Thoracic aorta (tissue), 2 donors: ENCODE measurements at places on chromosomes 1 and 21. TPM values are rescaled to one million over a fixed set of nuclear protein-coding genes. Genes with fewer than 3 reads are reported as not detected.

Gene RXRG
- 2.8 TPM for total RNA-seq

Gene IQGAP3
- total RNA-seq, result 2.2 TPM

Gene MACF1
- total RNA-seq, result 604 TPM

Gene ITLN2
- not detected for total RNA-seq

Gene ASCL5
- total RNA-seq, result not detected

Gene SORT1
- total RNA-seq, result 225 TPM

Gene NEK7
- 118 TPM for total RNA-seq

Gene KRTAP10-6
- total RNA-seq, result not detected

Gene SELENBP1
- total RNA-seq, result 41.8 TPM

Gene ANGPTL7
- total RNA-seq, result 19.4 TPM

Gene GPR25
- total RNA-seq, result not detected

Gene PAQR6
- total RNA-seq, result 0.27 TPM

Gene IL20
- total RNA-seq, result not detected

Gene ANGPTL3
- total RNA-seq, result not detected

Gene DYRK3
- 11.9 TPM for total RNA-seq

Gene FOXO6
- 3.8 TPM for total RNA-seq

GRCh38 chr1:4268262-4268888 lies 368.3 kb upstream of the C1orf174 start:
- DNase-seq, result no peak

GRCh38 chr1:154910851-154911250 lies 25.7 kb downstream of the PMVK start:
- no peak for DNase-seq

GRCh38 chr21:18275781-18276180 lies 31.1 kb downstream of the CHODL start:
- DNase-seq, result no peak

DNA sequence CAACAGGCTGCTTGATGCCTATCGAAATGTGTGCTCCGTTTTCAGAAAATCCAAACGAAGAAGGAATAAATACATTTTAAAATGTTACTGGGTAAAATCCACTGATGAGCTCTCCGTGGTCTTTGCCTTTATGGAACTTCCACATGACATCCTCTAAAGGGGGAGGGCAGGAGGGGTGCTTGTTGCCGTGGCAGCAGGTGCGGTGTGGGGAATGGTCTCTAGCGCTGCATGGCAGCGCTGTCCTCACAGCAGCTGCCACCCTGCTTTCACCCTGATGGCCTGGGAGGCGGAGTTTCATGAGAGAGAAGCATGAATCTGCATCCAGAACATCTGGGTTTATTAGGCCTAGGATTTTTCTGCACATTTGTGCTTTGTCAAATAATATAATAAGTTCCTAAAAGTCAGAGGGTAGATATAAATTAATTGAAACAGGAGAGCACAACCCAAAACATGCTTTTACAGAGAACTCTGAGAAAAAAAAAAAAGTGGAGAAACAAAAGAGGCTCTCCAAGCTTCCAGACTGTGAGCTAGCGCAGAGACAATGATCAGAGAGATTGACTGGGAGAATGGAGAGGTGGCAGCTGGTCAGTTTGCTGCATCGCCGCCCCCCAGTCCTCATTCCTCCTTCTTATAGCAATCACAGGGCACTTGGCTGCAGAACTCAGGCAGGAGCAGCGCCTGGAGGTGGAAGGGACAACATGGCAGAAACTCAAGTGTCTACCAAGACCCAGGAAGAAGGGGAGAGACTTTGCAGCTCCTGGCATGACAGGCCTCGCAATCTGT lies 228.6 kb downstream of the DSCAM start:
- no peak for DNase-seq

DNA sequence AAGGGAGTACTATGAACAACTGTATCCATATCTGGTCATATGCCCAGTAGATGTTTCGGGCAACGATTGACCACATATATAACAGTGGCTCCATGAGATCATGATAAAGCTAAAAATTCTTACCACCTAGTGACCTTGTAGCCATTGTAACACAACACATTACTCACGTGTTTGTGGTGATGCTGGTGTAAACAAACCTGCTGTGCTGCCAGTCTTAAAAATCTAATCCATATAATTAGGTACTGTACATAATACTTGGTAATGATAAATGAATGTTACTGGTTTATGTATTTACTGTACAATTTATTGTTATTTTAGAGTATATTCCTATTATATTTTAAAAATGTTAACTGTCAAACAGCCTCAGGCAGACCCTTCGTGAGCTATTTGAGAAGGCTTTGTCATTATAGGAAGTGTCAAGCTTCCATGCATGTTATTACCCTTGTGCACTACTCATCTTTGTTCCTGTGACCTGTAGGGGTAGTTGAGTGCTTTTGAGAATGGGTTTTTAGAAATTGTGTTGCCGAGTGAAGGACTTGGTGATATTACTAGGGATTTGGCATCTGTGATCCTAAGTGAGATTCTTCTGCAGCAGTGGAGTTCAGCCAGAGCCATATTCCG lies 23.6 kb downstream of the DIP2A start:
- no peak for DNase-seq

DNA sequence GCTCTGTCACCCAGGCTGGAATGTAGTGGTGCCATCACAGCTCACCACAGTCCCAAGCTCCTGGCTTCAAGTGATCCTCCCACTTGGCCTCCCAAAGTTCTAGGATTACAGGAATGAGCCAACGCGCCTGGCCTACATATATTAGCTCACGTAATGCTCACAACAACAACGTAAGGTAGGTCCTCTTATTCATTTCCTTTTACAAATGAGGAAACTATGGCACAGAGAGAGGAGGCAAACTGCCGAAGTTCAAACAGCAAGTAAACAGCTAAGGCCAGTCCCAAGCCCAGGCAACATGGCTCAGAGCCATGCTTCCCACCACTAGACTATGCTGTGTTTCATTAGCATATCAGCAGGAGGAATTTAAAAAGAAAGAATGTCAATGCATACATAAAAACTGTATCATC lies 284.4 kb downstream of the VAV3 start:
- DNase-seq, result no peak

GRCh38 chr1:55986003-55986402 lies 593.4 kb downstream of the PLPP3 start:
- no peak for DNase-seq

- DNase-seq, result no peak
Measured at GRCh38 chr1:235843461-235843961, 23.2 kb downstream of the LYST start.

GRCh38 chr21:37686991-37687810 lies 229.1 kb downstream of the KCNJ6 start:
- no peak for DNase-seq

DNA sequence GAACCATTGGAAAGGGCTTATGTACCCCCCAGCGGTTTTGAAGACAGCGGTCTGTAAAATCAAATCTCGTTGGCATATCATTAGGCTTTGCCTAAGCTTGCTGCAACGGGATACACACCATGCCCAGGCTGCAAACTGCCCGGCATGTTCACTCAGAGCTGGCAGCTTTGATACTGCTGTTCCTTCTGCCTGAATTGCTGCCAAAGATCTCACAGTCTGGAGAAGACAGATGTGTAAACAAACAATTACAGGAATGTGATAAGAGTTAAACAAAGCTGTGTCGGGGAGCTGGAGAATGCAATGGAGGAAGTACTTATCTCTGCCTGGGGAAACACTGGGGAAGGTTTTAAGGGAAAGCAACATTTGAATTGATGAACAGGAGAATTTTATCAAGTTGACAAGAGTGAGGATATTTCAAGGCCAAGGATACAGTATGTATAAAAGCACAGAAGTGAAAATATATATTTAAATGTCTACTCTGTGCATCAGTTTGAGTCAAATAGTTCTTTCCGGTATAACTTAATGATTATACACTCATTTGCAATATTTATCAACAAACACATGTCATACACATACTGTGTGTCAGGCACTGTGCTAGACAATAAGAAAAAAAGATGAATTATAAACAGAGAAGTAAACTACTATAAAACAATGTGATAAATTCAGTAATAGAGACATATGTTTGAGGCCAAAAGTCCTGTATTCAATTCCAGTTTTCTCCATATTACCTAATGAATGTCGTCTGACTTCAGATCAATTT lies 29.9 kb downstream of the CHML start:
- no peak for DNase-seq

- DNase-seq, result no peak
Measured at GRCh38 chr1:43932786-43933385, 715 bp upstream of the ARTN start.

GRCh38 chr1:15881961-15882360 lies 34.5 kb downstream of the SPEN start:
- DNase-seq, result no peak

DNA sequence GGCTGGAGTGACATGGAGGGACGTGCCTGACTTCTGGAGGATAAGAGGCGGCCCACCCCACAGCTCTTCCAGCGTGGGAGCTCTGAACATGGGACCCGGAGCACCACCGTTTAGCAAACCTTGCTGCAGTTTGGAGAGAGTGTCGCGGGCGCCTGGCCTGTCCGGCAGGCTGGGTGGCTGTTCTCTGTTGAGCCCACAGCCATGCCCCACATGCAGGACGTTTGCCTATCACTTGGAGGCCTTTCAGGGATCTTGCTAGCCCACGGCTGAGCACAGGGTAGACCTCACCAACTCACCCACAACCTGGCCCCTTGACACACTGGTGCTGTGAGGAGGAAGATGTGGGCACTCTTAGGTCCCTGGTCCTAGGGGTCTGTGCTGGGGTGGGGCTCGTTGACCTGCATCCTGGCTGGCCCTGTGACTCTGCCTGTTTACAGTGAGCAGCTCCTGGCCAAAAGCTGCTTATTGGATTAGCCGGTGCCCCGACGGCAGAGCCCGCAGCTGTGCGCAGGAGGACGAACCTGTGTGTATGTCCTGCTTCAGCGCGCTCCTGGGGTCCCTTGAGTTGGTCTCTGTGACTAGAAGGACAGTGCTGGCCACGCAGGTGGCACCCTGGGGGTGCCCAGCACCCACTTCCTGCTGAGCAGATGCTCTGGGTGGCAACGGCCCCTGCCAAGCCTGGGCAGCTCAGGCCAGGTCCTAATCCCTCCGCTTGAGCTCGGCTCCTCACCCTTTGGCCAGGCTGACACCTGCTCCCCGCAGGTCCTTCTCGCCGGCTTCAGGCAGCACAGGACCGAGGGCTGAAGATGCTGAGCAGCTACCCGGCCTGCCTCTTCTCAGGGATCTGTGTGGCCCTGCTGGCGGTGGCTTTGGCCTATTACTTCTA lies 72.4 kb upstream of the TRAPPC10 start:
- DNase-seq, result no peak

DNA sequence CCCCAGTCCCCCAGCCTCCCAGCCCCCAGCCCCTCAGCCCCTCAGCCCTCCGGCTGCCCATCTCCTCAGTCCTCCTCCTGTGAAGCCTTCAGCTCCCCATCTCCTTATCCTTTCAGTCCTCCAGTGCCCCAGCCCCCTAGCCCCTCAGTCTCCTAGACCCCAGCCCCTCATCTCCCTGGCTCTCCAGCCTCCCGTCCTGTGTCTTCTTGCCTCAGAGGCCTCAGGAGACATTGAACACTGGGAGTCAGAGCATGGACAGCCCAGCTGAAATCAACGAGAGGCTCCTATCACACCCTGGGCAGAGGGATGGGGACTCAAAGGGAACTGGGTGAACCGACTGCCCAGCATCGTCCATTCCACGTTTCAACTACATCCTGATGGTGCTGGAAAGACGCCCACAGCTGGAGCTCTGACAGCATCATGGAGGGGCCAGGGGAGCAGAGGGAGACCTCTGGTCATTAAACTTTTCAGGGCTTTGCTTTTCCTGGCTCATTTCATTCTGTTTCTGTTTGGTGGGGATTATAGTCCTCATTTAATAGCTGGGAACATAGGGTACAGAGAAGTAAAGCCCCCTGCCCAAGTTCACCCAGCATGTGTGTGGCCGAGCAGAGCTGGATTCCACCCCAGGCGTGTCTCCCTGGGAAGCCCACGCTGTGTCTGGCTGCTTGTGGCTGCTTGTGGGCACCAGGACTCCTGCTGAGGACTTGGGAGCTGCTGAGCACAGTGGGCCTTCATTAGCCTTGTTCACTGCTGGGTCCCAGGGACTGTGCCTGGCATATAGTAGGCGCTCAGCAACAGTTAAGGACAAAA lies 396.7 kb downstream of the PTPRU start:
- no peak for DNase-seq

DNA sequence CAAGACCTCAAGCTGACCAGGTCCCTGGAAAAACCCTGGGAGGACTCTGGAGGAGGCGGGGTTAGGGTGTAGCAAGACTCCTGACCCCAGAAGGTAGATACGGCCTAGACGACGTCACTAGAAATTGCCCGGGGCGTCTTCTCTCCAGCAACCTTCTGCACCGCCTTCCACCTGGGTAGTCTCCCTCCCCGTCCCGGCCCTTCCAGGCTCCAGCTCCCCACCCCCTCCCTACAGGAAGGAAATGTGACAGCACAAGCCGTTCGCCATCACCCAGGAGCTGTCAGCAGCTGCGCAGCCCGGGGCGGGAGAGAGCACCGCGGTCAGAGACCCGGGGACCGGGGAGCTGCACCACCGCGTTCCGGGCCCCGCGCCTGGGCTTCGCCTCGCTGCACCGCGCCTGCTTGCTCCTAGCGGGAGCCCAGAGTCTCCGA lies 20.0 kb downstream of the SERTAD4 start:
- DNase-seq, result no peak

DNA sequence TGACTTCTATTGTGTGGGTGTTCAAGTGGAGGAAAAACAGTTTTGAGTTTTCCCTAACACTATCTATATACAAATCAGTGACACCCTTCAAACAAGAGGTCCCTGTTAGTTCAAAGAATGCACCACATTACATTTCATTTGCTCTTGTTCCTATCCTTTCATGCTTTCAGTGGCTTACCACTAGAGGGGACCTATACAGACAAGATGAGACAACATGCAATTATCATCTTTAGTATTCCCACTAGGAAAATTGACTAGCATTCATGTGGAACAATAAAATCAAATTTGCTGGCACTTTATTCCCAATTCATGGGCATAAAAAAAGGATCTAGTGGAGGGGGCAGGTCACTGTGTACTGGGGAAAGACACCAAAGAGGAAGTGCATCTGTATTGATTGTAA lies 13.3 kb upstream of the SIPA1L2 start:
- no peak for DNase-seq

GRCh38 chr1:200890818-200891773 lies 3.6 kb upstream of the INAVA start:
- no peak for DNase-seq

- no peak for DNase-seq
Measured at GRCh38 chr1:212981571-212982328, 31.4 kb downstream of the VASH2 start.

GRCh38 chr1:29706936-29707335 lies 470.6 kb downstream of the PTPRU start:
- no peak for DNase-seq

- DNase-seq, result no peak
Measured at GRCh38 chr1:65503427-65503826, 83.0 kb downstream of the LEPR start.

GRCh38 chr1:67226688-67227087 lies 60.4 kb downstream of the IL23R start:
- no peak for DNase-seq

DNA sequence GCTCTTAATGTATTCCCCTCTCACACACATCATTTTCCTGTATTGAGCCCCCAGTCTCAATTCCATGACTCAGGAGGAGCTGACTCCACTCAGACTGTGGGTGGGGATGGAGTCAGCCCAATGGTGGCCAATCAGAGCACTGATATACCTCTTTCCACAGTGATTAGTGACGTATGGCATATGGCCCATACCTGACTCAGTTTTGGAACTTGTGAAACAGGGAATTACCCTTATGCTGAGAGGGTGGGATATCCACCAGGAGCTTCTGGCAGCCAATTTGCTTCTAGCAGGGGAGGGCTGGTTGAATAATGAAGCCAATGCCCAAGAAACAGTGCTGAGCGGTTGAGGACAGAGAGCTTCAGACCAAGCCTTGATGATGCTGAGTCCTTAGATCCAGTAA lies 86.4 kb upstream of the SPATA6 start:
- DNase-seq, result no peak
